Activated CD4-positive, alpha-beta memory T cell treated with anti-CD3 and anti-CD28 coated beads, Interleukin-2, amount 10 ng/mL, durations not matched to agents 7 days and 5 days (primary cell): ENCODE measurements at places on chromosomes 3 and 15. TPM values are rescaled to one million over a fixed set of nuclear protein-coding genes. Genes with fewer than 3 reads are reported as not detected.

Gene SNTN
- total RNA-seq = not detected

Gene USP3
- 67.9 TPM for total RNA-seq

- DNase-seq = no peak
Observed at GRCh38 chr15:28967990-28968389, 82.2 kb downstream of the APBA2 start.

DNA sequence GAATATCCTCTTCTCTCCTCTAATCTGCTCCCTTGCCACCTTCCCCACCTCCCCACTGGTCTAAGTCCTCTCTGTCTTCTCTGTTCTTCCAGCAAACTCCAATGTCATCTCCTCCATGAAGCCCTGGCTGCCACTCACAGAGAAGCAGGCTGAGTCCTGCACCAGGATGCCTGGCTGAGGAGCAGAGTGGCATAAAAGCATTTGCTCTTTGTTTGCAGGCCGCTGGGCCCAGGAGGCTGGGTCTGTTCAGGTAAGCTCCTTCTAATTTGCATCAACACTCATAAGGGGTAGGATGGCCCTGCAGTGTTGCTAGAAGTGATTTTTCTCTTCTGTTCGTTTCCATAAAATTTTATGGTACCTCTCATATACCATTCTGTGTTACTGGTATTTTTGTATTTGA, 43.2 kb upstream of the KLHL25 start:
- no peak for DNase-seq

GRCh38 chr3:42115215-42115614, 24.1 kb downstream of the TRAK1 start:
- DNase-seq = no peak

DNA sequence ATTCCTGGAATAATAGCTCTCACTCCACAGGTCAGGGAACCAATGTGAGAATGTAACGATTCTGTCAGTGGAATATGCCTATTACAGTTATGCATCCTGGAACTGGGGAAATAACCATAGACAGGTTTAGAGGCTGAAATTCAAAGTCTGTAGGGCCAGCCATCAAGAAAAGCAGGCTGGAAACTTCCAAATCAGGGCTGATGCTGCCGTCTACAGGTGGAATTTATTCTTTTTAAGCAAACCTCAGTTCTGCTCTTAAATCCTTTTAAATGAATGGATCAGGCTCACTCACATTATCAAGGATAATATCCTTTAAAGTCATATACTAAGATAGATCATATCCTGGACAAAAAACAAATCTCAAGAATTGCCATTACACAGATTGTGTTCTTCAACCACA, 699.8 kb downstream of the NR2F2 start:
- no peak for DNase-seq

GRCh38 chr15:90101969-90102890, at the start of gene IDH2:
Gene IDH2 (minus strand): TSS chr15:90102468. CDS start chr15:90102390, 78 bp downstream.
- DNase-seq = peak; percentile 79

- no peak for DNase-seq
Observed at GRCh38 chr3:49199239-49199899, 28.0 kb downstream of the KLHDC8B start.

DNA sequence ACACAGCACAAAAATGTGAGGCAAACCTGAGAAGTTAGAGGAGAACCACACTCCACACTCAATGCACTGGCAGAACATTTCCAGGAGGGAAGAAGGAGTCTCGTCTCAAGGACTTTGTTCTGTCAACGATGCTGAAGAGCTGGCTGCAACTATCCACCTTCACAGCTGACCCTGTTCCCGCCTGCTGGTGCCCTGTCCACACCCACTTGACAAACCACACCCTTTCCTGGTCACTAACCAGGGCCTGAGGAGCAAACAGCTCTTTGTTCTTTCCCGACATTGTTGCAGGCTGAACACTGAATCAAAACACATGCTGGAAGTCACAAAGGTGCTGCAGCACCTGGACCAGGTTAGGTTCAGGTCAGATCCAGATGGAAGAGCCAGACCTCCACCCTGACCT, 92.6 kb upstream of the ARRDC4 start:
- DNase-seq = no peak

DNA sequence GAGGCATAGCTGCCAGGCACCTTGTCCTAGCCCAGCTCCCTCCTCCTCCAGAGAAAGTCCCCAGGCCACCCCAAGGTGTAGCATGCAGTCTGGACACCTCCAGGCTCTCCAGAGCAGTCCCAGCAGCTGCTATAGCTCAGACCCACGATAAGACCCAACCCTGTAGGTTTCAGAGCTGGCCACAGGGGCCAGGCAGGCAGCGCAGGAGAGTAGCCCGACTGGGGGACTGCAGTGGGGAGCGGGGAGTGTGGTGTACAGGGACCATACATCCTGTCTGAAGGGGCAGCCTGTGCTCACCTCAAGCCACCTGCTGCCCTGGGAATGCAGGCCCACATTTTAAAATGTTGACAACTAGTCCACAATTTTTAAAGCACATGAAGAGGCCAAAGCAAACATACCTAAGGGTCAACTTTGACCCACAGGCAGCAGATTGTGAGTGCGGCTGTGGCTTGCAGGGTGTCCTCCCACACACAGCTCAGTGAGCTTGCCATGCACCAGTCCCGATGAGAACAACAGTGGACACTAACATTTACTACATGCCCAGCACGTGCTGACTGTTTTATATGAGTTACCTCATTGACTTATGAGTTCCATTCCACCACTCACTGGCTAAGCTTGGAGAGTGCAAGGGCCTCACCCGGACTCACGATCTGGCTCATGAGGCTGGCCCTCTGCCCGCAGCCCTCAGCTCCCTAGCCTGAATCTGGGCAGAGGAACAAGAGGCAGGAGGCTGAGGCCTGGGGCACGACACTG, 81.4 kb downstream of the DNAJB8 start:
- no peak for DNase-seq

GRCh38 chr15:73328149-73328820, 40.5 kb downstream of the HCN4 start:
- DNase-seq = no peak
